ENCODE measurements at places on chromosomes 2 and 18.

DNA sequence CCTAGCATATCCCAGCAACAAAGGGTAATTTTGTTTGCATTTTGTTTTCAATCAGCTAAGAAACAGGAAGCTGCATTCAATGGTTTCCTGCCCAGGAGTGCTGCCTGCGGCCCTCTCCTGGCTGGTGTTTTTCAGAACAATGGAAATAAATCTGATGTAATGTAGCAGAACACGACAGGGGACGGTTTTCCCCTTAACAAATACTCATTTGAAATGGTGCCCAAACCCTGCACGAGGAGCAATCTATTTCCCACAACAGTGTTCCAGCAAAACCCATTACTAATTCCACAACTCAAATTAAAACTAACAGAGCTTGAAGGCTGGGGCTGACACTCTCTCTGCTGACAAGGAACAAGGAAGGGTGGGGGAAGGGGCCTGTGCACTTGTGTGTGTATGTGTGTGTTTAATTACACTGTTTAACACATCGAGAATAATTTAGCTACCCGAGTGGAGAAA lies 8.7 kb downstream of the CAPN13 start:
- DNase-seq = no peak

GRCh38 chr18:23438608-23439366 lies 14.3 kb upstream of the RIOK3 start:
- DNase-seq = no peak

DNA sequence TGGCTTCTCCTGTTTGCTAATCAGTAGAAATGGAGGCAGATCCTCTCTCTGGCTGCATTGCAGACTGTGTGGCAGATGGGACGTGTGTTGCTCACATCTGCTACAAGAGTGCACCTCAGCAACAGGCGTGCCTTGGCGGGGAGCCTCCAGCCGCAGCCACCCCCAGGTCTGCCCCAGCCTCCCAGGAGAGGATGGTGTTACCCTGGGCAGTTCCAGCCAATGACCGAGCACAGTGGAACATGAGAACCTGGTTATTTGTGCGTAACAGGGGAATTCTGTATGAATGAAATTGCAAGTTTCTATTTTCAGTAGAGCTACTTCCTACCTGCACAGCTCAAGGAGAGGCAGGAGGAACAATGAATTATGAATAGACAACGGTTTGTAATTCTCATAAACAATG lies 130.6 kb upstream of the CBLN2 start:
- no peak for DNase-seq

- no peak for DNase-seq
Measured at GRCh38 chr18:51066273-51066672, 36.3 kb downstream of the SMAD4 start.

DNA sequence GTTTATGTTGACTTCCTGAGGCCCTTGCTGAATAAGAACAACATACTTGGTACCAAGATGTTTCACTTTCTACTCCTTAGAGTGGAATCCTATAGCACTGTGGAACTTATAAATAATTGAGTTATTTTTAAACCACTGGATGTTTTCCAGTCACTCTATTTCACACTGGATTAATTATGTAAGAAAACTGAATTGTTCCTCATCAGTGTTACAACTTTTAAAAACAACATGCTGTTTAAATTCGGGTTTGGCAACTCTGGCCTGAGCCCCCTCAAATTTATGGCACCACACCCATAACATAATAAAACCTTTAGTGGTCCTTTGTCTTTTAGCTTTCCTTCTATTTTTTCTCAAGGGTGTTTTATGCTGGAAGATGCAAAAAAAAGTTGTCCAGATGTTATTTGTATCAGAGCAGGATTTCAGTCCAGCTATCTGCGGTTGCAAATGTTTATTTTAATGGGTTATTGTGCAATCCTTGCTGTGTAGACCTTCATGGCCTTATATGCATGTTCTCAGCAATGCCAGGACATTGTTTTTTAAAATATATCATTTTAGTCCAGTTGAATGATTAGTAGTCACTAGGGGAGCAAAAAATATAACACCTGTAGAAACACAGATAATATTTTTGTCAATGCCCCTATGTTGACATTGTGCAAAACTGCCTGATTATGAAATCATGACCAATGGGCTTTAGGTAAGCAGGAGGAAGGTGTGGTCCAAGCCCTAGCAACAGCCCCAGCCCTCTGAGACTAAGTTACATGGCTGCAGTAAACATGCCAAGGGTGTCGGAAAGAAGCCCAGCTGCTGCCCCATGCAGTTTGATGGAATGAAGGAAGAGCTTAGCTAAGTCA lies 638.0 kb upstream of the ZEB2 start:
- peak; percentile 46 for DNase-seq

DNA sequence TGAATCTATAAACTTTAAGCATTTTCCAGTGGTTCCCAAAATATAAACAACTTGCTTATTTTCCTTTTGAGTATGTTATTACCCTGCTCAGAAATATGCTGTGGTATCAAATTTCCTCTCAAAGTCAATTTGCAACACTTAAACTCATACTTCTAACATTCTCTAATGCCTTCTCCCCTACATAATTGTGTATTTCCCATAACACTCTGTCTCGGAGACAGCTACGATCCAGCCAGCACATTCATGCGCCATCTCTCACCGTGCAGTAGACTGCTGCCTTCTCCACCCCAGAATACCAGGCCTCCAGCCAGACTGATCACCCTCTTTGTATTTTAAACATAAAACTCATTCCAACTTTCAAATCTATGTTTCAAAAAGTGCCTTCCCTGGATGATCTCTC lies 41.8 kb downstream of the TIMM21 start:
- DNase-seq = no peak

DNA sequence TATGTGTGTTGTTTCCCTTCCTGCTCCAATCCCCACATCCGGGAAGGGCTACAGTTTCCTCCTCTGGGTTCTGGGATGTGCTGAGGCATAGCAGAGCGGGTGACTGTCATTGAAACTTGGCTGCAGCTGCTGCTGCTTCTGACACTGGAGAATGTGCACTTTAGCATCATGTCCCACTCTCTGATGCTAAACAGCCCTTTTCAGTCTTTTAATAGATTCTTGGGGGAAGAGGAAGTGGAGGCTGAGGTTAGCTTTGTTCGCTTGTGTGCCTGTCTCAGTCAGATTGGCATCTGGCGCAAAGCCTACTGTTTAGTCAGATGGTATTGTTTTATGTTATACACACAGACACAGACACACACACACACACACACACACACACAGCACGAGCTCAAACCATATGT lies 136.5 kb upstream of the RND3 start:
- no peak for DNase-seq

GRCh38 chr18:57906852-57907251 lies 103.7 kb upstream of the ATP8B1 start:
- DNase-seq = peak; percentile 58

- DNase-seq = no peak
Measured at GRCh38 chr18:23938901-23939341, 75.6 kb upstream of the TTC39C start.

DNA sequence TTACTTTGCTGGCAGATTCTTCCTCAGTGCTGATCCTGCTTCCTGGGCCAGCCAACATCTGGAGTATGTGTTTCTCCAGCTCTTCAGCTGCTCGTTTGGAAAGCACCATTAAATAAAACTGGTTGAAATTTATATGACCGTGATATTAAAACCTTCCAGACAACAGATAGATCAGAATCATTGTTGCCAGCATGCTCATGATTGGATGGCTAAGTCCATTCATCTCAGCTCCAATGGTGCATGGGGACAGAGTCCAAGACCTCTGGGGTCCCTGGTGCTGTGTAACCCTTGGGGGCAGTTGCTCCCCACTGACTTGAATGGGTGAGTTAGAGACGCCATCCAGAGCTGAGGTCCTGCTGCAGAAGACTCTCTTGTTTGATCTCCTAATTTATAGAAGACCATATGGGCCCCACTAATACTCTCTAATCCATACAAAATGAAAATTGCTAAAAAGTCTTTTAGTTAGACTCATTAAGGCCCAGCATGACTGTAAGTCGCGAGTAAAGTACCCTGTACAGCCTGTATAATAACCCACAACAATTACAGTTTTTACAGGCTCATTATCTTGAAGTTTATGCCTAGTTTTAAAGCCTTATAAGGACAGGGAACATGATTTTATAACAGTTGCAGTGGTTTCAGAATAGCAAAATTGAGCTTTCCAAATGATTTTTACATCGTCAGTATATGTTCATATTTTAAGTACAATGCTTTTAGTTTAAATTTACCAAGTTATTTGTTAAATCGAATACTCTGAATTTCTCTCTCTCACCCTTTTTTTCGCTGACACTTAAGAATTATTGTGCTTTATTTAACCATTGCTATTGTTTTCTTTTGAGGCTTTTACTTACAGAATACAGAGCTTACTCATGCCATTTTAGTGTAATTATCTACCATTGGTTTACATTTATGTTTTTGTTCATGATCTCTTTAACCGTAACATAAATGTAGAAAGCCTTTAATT lies 60.0 kb downstream of the CABLES1 start:
- no peak for DNase-seq

DNA sequence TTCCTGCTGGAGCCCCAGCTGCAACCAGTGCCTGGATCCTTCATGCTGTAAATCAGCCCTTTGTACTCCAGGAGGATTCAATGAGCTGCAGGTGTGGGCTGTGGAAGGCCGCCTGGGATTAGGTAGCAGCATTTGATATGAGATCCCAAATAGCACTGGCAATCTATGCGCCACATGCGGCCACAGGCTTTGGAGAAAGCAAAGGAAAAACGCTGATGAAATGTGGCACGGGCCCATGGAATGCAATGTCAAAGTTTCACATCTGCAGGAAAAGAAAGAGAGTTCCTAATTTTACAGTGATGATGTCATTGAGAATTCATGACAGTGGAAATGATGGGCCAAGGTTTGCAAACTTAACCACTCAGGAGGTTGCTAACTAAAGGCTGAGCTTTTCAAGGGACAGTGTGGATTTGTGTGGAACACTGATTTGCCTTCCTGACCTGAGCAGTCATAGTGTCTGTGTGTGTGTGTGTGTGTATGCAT lies 216.4 kb upstream of the OSR1 start:
- DNase-seq = no peak

DNA sequence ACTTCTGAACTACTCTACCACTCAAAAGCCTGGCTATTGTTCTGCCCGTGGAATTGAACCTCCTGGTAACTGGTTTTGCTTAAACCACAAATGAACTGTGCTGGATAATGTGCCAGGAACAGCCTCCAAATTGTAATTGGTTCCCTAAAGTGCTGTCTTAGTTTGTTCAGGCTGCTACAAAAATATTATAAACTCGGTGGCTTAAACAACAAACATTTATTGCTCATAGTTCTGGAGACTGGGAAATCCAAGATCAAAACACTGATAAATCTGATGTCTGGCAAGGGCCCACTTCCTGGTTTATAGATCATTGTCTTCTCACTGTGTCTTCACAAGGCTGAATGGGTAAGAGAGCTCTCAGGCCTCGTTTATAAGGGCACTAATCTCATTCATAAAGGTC lies 149.2 kb upstream of the NCKAP5 start:
- no peak for DNase-seq

DNA sequence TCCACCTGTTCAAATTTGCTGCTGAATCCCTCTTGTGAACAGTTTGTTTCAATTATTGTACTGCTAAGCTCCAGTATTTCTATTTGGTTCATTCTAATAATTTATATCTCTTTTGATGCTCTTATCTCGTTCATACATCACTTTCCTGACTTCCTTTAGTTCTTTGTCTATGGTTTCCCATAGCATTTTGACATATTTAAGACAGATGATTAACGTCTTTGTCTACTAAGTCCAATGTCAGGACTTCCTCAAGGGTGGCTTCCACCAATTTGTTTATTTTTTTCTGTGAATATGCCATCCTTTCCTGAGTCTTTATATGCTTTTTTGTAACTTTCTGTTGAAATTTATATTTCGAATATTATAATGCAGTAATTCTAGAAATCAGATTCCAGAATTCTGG lies 9.6 kb downstream of the PIGN start:
- no peak for DNase-seq

- DNase-seq = peak; percentile 20
Measured at GRCh38 chr18:42028247-42028832, 73.3 kb downstream of the PIK3C3 start.

DNA sequence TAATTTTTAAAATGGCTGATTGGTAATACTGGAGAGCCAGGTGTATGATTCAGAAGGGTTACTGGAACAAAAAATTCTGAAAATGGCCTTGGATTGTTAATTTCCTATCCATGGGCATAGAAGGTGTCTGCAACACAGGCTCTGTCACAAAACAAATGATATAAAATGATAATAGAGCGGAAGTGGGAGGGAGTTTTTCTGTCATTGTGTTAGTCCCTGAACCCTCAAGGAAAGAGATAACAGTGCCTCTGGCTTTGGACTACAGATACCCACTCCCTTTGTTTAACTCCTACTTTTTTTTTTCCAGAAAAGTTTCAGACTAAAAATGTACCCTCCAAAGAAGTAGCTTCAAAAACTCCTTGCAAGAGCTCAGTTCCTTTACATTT lies 28.0 kb upstream of the YES1 start:
- DNase-seq = no peak

- DNase-seq = no peak
Measured at GRCh38 chr2:235485362-235485761, 8.5 kb upstream of the AGAP1 start.

GRCh38 chr2:167140767-167141166 lies 252.5 kb downstream of the XIRP2 start:
- peak; percentile 67 for DNase-seq

DNA sequence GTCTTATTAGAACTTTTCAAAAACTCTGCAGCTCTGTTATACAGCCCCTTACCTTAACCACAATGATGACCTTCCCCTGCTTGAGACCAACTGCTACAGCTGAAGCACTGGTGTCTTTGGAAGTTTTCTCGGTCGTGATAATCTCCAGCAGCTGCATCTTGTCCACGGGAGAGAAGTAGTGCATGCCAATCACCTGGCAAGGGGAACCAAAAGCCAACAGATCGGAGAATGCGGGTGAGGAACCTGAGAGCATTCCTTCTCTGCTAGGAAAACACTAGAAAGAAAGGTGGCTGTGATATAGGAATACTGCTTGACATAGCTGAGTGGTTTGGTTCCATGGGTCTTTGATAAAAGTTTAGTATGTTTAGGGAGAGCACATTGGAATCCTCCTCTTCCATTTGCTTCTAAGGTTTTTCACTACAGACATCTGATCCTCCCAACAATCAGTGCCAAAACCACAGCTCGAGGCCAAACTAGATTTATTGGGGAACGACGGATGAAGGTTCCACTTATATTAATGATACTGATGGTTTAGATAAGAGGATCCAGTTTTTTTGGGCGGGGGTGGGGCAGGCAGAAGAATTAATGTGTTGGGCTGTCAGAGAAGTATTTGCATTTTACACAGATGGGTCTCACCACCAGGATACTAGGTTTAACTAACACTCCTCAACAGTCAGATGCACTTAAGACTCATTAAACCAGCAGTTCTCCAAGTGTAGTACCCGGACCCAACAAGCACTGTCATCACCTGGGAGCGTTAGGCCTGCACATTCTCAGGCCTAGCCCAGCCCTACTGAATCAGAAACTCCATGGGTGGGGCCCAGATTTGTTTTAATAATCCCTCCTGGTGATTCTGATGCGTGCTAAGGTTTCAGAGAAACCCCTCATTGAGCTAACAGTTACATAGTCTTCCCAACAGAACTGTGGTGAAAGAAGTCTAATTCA lies 22.4 kb downstream of the GAREM2 start:
- DNase-seq = no peak

DNA sequence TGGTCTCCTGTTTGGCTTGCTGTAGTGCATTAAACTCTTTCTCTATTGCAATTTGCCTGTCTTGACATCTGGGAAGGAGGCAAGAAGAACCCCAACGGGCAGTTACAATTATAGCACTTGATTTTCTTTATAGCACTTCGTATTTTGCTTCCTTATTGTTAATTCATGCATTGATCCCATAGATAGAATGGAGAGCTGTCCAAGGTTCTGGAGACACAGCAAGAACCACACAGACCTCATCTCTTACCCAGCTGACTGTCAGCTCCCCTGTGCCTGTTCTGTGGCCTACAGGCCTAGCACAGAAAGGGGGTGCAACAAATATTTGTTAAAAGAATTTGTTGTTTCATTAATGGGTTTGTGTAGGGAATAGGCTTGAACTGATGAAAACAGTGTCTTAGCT lies 194.3 kb downstream of the GALNT1 start:
- DNase-seq = no peak

Data from Calu3 (cell line).